ENCODE measurements at places on chromosomes 16 and 17.
A peak's percentile ranks its signal among the peaks of the same experiment; 100 is the strongest.

DNA sequence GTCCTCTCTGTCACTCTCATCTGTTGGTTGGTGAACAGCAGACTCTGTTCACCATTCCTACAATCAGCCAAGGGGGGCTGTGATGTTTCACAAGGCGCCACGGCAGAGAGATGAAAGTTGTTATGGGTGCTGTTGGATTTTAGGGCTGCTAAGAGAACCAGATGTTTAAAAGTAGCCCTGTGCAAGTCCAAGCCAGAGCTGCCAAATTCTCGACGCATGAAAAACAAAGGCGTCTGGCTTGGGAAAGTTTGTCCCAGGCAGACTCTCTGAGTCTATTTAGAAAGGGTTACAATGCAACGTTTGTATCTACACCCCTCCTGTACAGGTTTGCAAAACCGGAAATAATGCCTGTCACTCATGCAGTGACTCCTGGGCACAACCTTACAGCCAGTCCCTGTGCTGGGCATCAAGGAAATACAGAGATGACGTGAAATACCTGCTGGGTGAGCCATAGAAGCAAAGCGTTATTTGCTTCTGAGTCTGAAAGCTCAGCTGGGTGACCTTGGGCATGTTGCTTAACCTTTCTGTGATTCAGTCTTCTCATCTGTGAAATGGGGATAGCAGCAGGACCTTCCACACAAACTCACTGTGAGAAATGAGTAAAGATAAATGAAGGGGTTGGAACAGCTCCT, 74.8 kb downstream of the XYLT1 start:
- no peak for DNase-seq

- DNase-seq: no peak
Observed at GRCh38 chr16:30372725-30373124, 1.9 kb upstream of the MYL11 start.

DNA sequence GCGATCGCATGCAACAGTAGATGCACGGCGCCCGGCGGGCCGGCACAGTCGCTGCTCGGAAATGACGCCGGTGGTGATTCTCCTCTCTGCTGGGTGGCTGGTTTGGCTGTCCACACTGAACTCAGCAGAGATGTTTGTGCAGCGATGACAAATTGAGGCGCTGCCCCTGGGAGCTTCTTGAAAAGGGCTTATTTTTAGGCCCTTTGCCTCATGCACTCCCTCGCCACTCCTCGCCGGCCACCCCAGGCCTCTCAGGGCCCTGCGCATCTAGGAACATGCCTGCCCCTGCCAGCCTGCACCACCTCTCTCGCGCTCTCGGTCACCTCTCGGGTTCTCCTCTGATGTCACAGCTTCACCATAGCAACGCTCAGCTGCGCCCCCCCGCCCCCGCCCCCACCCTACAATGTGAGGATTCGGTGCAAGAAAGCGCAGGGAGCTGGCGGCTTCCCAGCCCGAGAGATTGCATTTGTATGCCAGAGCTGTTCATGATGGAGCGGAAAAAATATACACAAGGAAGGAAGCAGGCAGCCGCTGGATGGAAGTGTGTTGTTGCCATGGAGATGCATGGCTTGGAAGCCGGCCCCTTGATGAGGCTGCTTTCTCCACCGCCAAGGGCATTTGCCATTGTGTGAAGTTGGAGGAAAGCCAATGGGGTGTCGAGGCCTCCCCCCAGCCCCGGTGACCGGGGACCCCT, 81.3 kb upstream of the PLCG2 start:
- DNase-seq: no peak

GRCh38 chr16:85921026-85921425, 22.1 kb downstream of the IRF8 start:
- DNase-seq: no peak

DNA sequence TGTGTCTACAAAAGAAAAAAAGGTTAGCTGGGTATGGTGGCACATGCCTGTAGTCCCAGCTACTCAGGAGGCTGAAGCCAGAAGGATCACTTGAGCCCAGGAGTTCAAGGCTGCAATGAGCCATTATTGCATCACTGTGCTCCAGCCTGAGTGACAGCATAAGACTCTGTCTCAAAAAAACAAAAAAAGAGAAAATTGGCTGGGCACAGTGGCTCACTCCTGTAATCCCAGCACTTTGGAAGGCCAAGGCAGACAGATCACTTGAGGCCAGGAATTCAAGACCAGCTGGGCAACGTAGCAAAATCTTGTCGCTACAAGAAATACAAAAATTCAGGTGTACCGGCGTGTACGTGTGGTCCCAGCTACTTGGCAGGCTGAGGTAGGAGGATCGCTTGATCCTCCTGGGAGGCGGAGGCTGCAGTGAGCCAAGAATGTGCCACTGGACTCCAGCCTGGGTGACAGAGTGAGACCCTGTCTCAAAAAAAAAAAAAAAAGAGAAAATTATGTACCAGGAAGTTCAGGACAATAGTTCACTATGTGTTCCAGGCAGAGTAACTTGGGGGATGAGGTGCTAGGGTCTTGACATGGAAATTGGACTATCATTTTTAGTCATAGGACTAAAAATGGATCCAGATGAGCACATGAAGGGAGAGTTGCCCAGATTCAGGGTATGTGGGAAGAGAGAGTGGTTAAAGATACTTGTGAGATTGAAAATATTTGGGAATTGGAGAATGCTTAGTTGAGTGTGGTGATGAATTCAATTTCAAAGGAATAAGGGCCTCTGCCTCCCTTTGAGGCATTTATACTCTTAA, 11.0 kb downstream of the ALDH3A2 start:
- DNase-seq: no peak

GRCh38 chr17:1280652-1281051, 1.2 kb downstream of the TRARG1 start:
- DNase-seq: no peak

DNA sequence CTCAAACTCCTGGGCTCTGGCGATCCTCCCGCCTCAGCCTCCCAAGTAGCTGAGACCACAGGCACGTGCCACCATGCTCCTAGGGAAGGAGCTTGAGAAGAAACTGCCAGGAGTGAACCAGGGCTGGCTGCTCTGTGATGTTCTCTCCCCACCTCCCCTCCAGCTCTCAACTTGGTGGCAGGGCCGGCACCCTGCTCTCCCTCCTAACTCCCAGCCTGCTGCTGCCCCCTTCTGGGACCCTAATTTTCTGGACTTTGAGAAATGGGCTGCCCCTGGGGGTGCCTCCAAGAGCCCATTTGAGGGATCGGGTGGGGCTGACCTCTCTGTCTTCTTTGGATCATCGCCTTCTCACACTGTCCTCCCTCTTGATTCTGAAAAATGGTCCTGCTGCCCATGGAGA, 14.9 kb upstream of the STAT3 start:
- DNase-seq: peak; percentile 53

- no peak for DNase-seq
Observed at GRCh38 chr16:50390914-50391716, 22.3 kb upstream of the BRD7 start.

DNA sequence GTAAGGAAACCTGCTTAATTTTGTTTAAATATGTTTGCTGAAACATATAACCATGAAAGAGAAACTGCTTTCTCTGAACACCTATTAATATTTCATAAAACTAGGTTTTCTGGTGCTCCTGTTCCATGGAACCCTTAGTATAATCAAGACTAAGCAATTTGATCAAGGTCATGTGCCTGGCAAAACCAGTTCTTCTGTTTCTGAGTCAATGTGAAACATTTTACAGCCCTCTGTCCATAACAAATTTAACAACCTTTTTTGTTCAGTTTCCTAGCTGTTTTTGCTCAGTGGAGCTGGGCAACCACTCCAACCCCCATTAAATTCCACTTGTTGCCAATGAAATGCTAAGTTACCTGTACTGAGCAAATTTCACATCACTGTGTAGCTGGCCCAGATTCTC, 344.0 kb downstream of the CA10 start:
- no peak for DNase-seq

DNA sequence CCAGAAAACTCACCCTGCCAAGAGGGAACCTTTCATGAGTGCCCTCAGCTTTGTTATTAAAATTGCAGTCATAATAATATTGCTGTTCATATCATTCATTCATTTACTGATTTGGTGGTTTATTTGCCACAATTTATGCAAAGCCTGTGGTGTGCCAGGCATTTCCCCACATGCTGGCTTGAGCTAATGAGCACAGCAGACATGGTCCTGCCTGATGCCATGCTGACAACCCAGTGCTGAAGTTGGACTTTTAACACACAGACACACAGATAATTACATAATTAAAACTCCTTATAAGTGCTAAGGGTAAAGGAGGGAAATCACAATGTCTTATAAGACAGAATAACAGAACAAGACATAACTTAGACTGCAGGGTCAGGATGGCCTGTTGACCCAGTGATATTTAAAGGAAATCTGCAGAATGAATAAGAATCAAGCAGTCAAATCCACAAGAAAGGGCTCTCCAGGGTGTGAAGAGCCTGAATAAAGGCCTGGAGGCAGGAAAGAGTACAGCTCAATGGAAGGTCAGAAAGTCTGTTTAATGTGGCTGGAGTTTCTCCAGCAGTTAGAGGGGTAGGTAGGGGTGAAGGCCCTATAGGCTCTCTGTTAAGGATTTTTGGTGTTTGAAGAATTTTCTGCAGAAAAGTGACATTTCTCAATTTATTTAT, 196.9 kb upstream of the CDH11 start:
- no peak for DNase-seq

Data from CD4-positive, alpha-beta T cell treated with Interleukin-21 for 1 hour (primary cell).